ENCODE measurements at places on chromosomes 1 and 21. TPM values are rescaled to one million over a fixed set of nuclear protein-coding genes. Genes with fewer than 3 reads are reported as not detected.

- no peak for DNase-seq
Observed at GRCh38 chr1:45573231-45573804, 10.5 kb upstream of the NASP start.

GRCh38 chr1:84479998-84480397 is 932 bp downstream of the RPF1 start:
- no peak for DNase-seq

DNA sequence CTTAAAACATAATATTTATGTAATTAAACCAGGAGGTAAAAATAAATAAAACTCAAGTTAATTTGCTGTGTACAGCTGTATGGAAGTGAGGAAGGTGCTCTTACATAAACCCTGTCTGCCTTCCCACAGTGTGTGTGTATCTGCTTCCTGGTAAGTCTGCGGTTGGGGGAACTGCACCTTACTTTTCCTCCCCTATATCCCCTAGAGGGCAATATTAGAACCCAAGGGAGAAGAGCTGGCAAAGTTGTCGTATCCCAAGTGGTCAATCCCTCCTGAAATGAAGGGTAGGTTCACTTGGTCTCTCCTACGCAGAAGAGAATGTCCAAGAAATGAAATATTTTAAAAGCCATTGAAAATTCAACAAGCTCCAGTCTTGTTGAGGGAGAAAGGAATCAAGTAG is 17.8 kb upstream of the JAK1 start:
- DNase-seq = no peak

Gene ZSWIM5
- total RNA-seq = not detected

Gene TFF1
- not detected for total RNA-seq

DNA sequence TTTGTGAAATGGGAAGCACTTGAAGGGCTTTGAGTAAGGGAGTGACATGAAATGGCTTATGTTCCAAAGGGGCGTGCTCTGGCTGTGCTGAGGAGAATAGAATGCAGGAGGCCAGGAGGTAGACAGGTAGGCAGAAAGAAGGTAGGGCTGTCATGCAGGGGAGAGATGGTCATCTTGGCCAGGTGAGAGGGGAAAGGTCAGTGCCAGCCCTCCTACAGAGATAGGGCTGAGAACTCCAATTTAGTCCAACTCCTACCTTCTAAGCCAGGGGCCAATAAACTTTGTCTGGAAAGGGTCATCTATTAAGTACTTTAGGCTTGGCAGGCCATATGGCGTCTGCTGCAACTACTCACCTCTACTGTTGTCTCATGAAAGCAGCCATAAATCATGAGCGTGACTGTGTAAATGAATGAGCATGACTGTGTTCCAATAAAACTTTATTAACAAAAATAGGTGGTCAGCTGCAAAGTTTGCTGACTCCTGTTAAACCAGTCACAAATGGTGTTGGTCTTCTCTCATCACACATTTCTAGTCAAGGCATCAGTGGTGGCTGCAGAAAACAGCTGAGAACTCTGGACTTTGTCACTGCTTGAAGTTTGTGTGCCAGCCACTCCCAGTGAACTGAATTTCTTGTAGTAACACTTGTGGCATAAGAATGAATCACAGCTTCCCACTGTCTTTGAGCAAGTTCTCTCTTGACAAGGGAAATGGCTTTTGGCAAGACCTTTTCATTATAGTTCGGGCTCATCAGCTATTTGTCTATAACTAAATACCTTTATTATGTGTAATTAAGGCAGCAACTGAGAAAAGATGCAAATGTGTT is 32.0 kb upstream of the CD2 start:
- DNase-seq = peak; percentile 98

Gene SLC22A15
- total RNA-seq = 7.1 TPM

Gene ZMYND12
- total RNA-seq = 0.54 TPM

Gene CCDC30
- 0.54 TPM for total RNA-seq

GRCh38 chr1:57265104-57265503 is 158.8 kb downstream of the DAB1 start:
- DNase-seq = no peak

Gene SDC3
- 25.4 TPM for total RNA-seq

GRCh38 chr21:20306836-20307235 is 691.4 kb upstream of the NCAM2 start:
- DNase-seq = no peak

DNA sequence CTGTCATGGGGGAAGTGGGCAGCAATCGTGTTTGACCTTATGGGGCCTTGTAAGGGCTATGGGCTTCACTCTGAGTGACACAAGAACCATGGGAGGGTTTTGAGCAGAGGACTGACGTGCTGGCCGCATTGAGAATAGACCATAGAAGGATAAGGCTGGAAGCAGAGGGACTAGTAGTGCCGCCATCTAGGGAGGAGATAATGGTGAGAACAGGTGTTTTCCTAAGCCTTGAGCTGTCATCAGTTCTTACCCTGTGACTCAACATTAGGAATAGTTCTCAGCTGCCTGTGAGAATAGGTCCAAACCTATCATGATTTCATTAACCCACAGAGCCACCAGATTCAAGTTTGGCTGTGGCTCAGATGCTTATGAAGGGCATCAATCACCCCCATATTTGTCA is 228.5 kb downstream of the CACNA1E start:
- DNase-seq = no peak

DNA sequence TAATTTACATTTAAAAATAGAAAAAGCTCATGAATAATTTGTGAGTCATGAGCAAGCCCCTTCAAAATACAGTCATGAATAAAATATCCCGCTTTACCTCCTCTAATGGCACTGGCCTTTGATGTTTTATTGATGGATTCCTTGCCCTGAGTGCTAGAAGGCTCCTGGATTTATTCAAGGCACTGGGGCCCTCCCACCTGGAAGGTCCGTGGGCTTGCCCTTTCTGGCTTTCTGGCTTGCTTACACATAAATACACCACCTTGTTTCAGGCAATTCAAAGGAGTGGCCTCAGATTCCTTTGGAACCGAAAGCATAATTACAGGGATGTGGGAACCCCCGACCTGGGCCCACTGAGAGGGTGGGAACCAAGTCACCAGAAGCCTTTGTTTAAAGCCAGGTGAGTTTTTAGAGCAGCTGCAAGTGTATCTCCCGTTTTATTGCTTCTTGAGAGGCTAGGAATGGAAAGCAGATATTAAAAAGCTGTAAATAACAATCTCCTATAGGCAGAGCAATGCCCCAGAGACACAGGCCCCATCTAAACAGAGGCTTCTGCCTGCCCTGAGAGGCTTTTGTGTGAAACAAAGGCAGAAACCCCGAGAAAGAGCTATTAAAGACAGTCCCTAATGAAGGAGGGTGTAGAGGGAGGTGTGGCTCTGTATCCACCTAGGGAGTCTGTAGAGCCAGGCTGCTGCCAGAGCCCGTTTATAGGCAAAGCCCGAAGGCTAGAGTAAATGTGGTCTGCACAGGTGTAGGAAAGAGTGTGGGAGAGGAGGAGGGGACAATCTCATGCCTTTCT is 126.4 kb downstream of the FAM78B start:
- no peak for DNase-seq

DNA sequence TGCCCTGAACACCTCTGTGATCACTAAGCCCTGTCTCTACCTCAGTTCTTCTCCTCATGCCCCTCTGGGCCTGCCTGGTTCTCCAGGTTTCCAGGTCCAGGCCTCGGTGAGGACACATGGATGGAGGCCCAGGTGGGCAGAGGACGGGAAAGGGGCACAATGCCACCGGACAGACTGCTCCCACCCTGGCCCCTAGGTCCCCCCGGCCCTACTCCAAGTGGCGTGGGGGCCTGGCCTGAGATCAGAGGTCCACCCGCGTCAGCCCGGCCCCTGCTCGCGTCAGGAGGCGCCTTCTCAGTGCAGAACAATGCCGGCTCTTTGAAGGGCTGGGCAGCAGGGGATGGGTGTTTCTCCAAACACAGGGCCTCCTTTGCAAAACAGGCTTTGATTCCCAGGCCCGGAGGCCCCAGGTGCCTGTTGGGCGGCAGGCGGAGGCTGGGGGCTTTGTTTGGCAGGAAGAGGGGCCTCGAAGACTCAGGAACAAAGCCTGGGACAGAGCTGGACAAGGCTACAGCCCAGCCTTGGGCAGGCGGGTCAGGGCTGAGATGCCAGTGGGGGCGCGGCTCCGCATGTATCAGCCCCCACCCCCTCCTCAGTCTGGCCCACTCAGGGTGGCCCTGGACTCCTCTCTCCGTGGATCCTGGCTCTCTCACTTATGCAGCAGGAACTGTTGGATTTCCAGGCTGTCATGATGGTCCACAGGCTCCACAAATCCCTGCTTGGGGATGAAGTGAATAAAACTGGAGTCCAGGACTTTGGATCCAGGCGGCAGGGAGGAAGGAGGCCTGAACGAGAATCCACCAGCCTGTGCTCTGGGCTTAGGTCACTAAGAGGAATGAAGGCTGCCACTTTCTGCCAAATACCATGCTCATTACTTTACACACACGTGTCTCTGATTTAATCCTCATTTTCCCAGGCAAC is 77.4 kb upstream of the SLC2A1 start:
- no peak for DNase-seq

DNA sequence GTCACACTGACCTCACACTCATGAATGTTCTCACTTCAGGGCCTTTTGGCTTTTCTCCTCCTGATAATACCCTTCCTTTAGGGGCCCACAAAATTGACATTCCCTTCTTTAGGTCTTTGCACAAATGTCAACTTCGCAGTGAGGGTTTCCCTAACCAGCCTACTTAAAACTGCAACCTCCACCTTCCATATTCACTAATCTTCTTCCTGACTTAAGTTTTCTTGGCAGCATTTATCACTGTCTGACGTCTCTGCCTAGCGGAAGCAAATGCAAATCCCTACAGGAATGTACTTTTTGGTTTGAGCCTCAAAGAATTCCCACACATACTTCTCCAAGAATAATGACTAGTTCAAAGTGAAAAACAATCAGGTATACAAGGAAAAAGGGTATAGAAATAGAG is 32.8 kb downstream of the INTS7 start:
- no peak for DNase-seq

Gene LIN28A
- not detected for total RNA-seq

DNA sequence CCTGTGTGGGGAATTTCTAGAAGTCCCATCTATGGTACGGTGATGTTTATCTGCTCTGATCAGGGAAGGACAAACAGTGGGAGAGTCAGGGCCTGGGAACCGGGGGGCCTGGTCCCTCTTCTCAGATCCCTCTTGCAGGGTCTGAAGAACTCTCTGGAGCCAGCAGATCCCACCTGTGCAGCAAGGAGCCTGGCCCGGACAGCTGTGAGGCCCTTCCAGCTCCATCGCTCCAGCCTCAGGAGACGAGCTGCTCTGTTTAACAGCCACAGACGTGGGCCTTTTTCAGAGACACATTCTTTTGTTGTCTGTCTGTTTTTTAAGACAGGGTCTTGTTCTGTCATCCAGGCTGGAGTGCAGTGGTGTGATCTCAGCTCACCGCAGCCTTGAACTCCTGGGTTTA is 14.5 kb downstream of the C1orf174 start:
- no peak for DNase-seq

Measured in foreskin keratinocyte (primary cell).